ENCODE measurements at places on chromosomes 1 and 21.

DNA sequence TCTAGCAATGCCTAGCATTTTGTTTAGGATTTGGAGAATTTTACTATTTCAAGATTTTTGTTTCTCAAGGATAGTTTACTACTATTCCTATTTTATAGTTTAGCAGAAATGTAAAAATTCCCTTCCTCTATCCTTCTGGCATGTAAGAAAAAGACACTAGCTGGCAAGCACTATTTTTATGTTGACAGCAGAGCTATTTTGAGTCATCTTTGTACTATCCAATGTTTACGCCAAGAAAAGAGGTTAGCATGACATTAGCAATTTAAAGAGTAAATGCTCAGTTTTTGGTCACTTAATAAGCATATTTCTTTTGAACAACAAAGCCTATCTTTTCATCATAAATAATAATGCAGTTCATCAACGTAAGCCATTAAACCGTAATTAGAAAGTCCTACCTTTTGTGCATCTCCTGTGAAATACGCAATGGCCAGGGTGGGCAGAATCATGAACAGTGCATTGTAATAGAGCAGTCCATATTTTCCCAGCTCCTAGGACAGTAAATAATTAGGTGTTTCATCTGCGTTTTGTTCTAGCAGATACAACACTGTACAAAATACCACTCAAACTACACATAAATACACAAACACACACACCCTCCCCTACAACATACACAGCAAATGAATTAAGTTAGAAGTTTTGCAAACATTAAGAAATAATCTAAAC is 12.0 kb downstream of the SLC35D1 start:
- DNase-seq = no peak

DNA sequence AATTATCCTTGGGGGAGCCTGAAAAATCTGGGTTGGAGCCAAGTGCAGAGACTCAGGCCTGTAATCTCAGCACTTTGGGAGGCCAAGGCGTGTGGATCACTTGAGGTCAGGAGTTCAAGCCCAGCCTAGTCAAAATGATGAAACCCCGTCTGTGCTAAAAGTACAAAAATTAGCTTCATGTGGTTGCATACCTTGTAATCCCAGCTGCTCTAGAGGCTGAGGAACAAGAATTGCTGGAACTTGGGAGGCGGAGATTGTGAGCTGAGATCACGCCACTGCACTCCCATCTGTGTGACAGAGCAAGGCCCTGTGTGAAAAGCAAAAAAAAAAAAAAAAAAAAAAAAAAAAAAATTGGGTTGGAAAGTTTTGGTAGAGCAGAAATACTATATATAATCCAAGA is 1563.6 kb upstream of the PRMT6 start:
- no peak for DNase-seq

- DNase-seq = no peak
Measured at GRCh38 chr1:208598021-208598420, 353.8 kb upstream of the PLXNA2 start.

GRCh38 chr21:31559368-31560119 is 99.9 kb upstream of the SOD1 start:
- DNase-seq = peak; percentile 81

- DNase-seq = no peak
Measured at GRCh38 chr1:26824731-26825130, 1.8 kb upstream of the ZDHHC18 start.

- no peak for DNase-seq
Measured at GRCh38 chr1:67853704-67854103, 20.4 kb upstream of the GNG12 start.

- no peak for DNase-seq
Measured at GRCh38 chr1:41097105-41097504, 75.6 kb upstream of the SLFNL1 start.

- DNase-seq = no peak
Measured at GRCh38 chr1:211874521-211875347, 44.2 kb upstream of the LPGAT1 start.

- DNase-seq = no peak
Measured at GRCh38 chr1:223815865-223816264, 29.9 kb downstream of the TP53BP2 start.

- no peak for DNase-seq
Measured at GRCh38 chr1:83905315-83905907, 93.5 kb downstream of the TTLL7 start.

GRCh38 chr1:211710566-211711314 is 35.3 kb upstream of the NEK2 start:
- no peak for DNase-seq

DNA sequence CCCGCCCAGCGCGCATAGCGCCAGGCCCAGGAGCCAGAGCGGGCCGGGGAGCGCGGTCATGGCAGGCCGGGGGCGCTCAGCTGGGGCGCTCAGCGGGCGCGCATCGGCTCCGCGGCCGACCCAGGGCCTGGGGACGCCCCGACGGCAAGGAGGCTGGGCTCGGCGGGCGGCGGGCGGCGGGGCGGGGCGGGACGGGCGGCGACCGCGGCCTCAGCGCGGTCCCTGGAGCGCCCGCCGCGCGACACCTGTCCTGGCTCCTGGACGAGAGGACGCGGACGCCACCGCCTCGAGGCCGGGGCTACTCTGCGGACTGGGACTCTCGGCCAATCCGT is 273 bp downstream of the BMP8B start:
- no peak for DNase-seq

DNA sequence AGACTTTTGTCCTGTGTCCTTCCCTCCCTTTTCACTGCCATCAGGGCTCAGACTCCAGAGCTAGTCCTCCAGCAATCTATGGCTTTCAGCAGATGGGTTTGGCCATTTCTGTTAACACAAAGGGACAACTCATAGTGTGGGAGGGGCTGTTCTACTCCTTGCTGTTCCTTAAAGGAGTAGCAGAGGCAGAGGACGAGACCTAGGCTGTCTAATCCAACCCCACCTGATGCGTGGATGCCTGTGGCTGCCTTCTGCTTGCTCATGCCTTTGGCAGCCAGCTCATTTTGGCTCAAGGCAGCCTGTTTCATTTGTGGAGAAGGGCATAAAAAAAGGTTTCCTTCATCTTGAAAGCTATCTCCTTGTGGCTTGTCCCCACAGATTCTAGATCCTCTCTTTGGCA is 27.0 kb downstream of the MFSD2A start:
- DNase-seq = no peak

DNA sequence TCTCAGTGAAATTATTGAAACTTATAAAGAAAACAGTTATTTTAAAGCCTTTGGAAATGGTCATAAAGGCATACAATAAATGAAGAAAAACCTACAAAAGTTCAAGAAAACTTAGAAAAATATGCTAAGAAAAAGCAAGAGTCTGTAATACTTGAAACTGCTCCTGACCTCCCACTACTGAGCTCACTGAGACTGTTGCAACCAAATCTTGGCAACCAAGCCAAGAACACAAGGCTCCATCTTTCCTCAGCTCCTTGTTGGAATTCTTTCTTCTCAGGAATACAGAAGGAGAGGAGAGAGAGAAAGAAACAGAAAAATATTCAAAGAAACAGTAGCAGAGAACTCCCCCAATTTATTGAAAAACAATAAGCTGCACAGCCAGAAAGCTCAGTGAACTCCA is 160.5 kb downstream of the RASAL2 start:
- DNase-seq = no peak

- DNase-seq = no peak
Measured at GRCh38 chr1:244953901-244954300, 89.6 kb upstream of the HNRNPU start.

- DNase-seq = peak; percentile 82
Measured at GRCh38 chr1:32107742-32108661, at the start of gene KPNA6. TSS of gene KPNA6 (plus strand) at chr1:32108056. CDS start at chr1:32108131, 75 bp downstream.

- DNase-seq = peak; percentile 60
Measured at GRCh38 chr1:160006312-160006940, 25.4 kb downstream of the PIGM start.

DNA sequence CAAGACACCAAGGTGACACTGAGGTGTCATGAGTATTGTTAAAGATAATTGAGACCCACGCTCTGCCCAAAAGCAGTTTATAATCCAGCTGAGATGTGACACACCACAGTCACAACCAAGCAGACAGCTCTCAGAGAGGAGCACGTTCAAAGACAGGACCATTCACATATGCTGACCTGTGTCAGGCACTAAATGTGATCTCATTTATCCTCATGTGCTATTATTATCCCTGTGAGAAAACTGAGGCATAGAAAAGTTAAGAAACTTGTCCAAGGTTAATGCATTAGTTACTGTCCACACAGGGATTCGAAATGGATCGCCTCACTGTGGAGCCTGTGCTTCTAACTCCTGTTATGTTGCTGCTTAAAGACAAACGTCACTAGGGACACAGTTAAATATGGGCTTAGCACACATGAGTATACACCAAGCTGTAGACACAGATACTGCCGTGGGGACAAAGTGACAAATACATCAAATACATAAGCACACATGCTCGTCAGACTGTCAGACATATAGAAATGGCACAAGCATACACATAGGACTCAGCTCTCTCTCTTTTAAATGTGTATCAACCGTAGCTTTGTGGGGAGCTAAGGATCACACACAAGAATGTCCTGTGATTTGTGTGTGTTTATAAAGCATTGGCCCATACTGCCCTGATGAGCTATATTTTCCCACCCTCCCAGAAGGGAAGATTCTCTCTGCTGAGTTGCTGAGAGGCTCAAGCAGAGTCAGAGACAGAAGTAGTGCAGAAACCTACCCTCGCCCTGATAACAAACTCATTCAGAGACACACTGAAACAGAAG is 3.5 kb upstream of the IGSF8 start:
- no peak for DNase-seq

DNA sequence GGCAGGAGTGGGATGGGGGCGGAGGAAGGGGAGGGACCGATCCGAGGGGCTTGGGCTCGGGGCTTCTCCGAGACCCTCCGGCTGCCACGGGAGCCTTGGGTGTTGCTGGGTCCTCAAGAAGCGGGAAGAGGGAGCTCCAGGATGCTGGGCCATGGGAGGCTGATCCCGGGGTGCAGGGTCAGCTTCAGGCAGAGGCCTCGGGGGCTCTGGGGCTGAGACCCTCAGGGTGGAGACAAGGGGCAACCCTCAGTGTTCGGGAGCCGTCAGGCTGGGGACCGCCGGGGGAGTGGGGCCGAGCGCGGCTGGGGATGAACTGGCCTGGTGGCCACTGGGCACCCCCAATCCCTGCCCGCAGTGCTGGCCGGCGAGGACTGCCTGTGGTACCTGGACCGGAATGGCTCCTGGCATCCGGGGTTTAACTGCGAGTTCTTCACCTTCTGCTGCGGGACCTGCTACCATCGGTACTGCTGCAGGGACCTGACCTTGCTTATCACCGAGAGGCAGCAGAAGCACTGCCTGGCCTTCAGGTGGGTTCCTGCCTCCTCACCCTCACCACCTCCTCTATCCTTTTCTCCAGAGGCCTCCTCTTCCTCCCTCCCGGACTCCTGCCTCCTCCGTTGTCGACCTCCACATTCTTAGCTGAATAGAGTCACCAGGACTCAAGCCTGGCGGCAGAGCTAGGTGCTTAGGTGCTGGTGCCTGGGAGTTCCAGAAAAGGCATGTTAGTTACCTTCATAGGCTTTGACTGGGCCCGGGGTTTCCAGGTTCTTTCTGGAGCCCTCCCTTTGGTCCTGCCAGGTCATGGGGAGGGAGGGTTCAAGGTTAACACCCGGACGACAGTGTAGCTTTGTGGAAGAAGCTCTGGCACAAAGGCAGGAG is 631 bp downstream of the SHISA4 start:
- no peak for DNase-seq

DNA sequence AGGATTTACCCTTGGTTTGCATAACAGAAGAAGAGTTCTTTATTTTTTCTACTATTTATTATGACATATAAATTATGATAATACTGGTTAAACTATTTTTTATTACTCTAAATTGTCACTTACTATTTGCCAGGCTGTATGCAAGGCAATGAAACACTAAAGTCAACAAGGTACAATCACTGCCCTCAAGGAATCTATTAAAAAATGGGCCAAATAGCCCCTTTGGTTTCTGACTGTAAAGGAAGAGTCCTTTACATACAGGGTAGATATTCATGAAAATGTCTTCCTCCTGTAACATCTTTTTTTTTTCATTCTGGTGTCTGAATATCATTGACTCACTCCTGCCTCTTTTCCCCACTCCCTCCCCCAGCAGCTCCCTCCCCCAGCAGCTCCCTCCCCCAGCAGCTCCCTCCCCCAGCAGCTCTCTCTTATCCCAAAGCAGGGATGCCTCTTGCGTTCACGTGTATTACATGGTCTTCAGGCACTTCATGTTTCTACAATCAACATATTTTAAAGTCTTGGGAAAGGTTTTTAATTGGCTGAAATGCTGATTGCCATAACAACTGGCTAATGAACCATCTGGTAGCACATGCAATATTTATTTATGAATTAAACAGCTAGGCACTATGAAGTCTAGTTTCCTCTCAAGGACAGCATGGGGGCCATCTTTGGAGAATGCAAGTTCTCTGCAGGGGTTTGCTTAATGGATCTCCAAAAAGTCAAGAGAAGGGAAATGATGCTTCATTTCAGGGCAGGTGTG is 400.4 kb upstream of the PLXNA2 start:
- no peak for DNase-seq

- no peak for DNase-seq
Measured at GRCh38 chr1:110594456-110595352, 11.5 kb downstream of the KCNA2 start.

DNA sequence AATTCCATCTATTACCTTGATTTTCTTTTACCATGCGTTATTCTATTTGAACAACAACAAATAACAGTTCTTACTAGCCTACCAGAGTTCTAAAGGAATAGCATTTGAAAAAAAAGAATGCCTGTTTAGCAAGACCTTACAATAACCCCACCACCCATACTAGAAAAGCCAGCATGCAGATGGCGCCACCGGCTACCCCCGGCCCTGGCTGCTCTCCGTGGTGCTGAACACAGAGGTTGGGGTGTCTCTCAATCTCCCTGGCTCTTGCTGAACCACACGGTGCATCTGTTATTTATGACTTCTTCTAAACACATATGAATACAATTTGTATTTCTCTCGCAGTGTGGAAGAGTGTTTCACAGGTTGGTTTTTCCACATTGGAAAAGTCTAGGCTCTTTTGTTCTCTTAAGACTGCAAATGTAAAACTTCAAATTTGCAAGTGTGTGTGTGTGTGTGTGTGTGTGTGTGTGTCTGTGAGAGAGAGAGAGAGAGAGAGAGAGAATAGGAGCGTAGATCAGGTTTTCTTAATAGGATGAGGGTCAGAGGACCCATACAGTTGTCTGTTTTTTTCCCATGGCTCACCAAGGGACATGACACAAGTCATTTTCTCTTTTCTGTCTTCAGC is 13.6 kb downstream of the GRIK3 start:
- DNase-seq = no peak

- peak; percentile 13 for DNase-seq
Measured at GRCh38 chr1:226001963-226002666, 3.0 kb upstream of the SDE2 start.

Data from activated T-helper 9 cell treated with anti-CD3 and anti-CD28 coated beads, Interleukin-2, amount 50 U/mL, for 16 hours (primary cell).